Liver (tissue), 10 donors: ENCODE measurements at places on chromosomes 4 and X. TPM values are rescaled to one million over a fixed set of nuclear protein-coding genes. Genes with fewer than 3 reads are reported as not detected.

DNA sequence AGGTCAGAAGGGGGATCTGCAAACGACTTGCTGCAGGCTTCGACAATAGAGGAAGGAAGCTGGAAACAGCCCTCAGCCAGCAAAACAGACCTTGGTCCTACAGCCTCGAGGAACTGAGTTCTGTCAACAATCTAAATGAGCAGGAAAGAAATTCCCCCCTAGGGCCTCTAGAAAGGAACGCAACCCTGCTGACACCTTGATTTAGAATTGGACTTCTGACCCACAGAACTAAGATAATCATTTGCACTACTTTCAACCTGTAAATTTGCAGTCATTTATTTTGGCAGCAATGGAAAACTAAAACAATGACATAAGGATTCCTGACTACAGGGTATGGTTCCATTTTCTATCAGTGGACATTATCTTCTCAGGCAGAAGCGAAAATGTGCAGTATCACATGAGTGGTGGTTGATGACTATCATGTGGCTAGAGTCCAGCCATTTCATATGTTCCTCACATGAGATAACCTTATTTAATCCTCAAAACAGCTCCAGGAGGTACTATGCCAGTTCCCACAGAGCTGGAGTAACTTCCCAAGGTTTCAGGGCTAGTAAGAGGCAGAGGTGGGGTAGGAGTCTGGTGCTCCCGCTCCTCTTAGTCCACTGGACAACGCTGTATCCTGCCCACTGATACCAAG is 61.6 kb downstream of the SAT1 start:
- peak overlapping the region; percentile 23 for H3K4me3 ChIP-seq
- DNase-seq, result no peak
- H3K4me1 ChIP-seq, result peaks cover 9% of the 10 kb centered on the region
- H3K27me3 ChIP-seq, result no peaks in the 10 kb centered on the region
- H3K27ac ChIP-seq, result peak overlapping the region; percentile 63

ERAS gene
- not detected for total RNA-seq

GRCh38 chr4:14636563-14636962 is 365.7 kb upstream of the CPEB2 start:
- H3K27me3 ChIP-seq, result no peaks in the 10 kb centered on the region
- H3K36me3 ChIP-seq, result no peaks in the 10 kb centered on the region
- no peak for DNase-seq

DNA sequence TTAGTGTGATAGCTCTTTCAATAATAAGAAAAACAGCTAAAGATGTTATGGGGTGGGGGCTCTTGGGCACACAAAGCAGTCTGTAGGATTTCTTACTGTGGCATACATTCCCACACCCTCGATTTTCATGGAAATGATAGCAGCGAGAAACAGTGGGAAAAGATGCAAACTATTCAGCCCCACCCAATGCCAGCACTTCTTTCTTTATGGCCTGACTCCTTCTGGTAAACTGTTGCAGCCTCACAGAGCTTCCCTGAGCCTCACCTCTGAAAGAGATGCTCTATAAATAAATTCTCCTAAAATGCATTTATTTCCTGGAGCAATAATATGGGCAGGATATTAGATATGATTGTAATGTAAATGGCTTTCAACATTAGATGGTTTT is 910 bp downstream of the ANK2 start:
- no peak for DNase-seq
- H3K4me3 ChIP-seq, result no peak overlapping the region
- H3K27ac ChIP-seq, result no peak overlapping the region

GRCh38 chrX:121851033-121851432 is 803.6 kb downstream of the GLUD2 start:
- DNase-seq, result no peak
- no peaks in the 10 kb centered on the region for H3K27me3 ChIP-seq
- H3K4me3 ChIP-seq, result no peak overlapping the region
- no peaks in the 10 kb centered on the region for H3K4me1 ChIP-seq
- no peak overlapping the region for H3K27ac ChIP-seq
